ENCODE measurements at places on chromosomes 7 and 10. TPM values are rescaled to one million over a fixed set of nuclear protein-coding genes. Genes with fewer than 3 reads are reported as not detected.

RAPGEF5 gene
- 22.5 TPM for total RNA-seq

GRCh38 chr10:37710831-37711616, 146.4 kb downstream of the ZNF248 start:
- DNase-seq, result no peak

DNA sequence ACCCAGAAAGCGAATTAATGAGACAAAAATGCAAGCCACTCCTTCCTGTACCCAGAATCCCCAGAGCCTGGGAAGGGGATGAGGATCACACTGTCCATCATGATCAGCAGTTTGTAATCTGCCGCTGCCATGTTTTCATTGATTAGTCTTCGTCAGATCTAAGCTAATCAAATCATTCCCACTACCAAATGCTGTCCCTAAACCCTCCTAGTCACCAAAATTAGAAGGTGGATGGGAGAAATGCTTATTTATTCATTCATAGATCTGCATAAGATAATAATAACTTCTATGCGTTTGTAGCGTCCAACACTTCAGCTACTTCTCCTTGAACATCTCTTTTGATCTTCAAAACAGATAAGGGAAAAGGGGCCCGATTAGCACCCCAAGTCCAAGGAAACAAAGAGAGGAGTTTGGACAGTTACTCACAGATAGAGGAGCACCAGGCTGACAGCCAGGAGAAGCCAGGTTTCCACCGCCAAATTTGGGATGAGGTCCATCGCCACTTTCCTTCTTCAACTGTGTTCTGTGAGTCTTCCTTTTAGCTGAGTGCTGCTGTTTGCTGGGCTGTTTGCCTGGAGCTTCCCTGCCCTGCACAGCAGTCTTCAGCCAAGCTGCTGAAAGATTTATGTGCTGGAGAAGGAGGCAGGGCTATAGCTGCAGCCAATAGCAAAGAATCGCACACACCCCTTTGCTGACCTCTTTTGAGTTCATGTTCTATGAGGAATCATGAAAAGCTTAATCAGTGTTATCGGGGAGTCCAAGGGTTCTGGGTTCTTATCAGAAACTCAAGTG, at the start of gene CYP3A5:
Gene CYP3A5 (minus strand): TSS at position 597 of the 792 bp plus-strand sequence. CDS start 100 bp downstream, at position 497.
- DNase-seq, result no peak

- DNase-seq, result no peak
Observed at GRCh38 chr7:44761207-44762161, 12.8 kb downstream of the ZMIZ2 start.

AKR1C4 gene
- total RNA-seq, result not detected

GRCh38 chr7:83610649-83611304, 38.2 kb downstream of the SEMA3E start:
- no peak for DNase-seq

DNA sequence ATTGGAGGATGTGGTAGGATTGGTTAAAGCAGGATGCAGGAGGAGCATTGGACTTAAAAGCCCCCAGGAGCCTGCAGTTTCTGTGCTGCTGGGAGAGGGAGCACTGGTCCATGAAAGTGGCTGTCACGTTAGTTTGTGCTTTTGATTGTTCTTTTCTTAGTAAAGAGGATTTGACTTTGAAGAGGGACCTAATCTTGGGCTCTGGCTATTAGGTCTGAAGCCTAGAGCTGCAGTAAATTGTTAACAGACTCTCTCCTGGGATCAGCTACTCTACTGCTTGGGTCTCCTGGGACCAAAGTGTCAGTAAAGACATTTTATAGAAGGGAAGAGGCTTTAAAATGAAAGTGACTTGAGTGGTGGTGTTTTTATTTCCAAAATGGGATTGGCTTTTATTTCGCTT, 3.7 kb downstream of the ZFYVE27 start:
- DNase-seq, result no peak

- no peak for DNase-seq
Observed at GRCh38 chr10:70069346-70069745, 16.7 kb downstream of the MACROH2A2 start.

DNA sequence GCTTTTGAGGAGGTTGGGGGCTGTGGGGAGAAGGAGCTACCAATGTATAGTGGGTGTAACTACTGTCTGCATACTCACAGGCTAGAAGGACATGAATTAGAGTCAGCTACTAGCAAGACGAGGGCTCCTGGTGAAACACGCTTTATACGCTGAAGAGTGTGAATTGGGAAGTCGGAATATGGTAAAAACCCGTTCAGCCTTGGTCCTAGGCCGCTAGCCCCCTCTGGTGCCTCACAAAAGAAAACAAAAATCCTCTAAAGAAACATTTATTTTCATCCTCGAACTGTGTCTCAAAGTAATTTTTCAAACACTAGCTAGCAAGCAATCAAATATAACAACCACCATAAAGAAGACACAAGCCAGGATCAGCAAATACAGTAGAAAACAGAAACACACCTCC, 338.1 kb upstream of the SEMA3C start:
- no peak for DNase-seq

All from esophagus muscularis mucosa (tissue), 4 donors.